ENCODE measurements at places on chromosomes 1 and 21.

- no peak for DNase-seq
Measured at GRCh38 chr1:66401244-66401643, 132.7 kb upstream of the SGIP1 start.

DNA sequence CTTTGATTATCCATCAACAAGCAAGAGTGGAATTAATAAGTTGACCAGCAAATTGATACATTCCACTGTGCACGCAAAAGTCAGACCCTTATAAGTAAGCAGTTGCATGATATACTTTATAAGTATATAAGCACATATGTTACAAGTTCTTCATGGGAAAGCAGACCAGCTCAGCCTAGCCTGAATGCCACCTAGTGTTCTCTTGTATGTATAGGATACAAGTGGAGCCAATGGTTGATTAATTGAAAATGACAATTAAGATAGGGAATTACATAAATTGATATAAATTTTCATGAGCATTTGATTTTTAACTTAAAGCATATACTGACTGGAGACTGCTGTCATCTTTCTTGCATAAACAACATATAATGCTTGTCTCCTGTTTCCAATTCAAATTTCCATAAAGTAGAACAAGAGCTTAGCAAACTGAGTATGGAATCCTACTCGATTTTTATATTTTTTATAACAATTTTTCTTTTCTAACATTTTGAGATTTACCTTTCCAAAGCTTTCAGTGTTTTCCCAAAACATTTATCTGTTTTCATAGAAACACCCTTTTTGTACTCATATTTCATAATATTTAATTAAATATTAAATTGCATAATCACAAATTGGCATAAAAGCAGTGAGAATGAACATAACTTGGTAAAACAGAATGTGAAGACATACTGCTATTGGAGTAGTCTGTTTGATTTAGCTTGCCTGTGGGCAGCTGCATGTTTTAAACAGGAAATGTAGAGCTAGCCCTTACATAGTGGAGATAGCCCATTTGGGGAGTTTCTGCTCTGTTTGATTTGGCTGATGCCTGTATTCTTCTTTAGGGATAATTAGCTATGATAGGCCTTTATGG lies 62.8 kb downstream of the MAGI3 start:
- peak; percentile 10 for DNase-seq

GRCh38 chr1:160550572-160551034 lies 27.5 kb upstream of the SLAMF6 start:
- peak; percentile 7 for DNase-seq

GRCh38 chr1:83834621-83835264 lies 164.2 kb downstream of the TTLL7 start:
- no peak for DNase-seq

GRCh38 chr1:170326186-170326585 lies 180.4 kb downstream of the NTMT2 start:
- DNase-seq, result no peak

- peak; percentile 65 for DNase-seq
Measured at GRCh38 chr1:215568299-215568692, 1.2 kb downstream of the KCTD3 start.

GRCh38 chr1:9375912-9376311 lies 83.2 kb downstream of the SPSB1 start:
- no peak for DNase-seq

DNA sequence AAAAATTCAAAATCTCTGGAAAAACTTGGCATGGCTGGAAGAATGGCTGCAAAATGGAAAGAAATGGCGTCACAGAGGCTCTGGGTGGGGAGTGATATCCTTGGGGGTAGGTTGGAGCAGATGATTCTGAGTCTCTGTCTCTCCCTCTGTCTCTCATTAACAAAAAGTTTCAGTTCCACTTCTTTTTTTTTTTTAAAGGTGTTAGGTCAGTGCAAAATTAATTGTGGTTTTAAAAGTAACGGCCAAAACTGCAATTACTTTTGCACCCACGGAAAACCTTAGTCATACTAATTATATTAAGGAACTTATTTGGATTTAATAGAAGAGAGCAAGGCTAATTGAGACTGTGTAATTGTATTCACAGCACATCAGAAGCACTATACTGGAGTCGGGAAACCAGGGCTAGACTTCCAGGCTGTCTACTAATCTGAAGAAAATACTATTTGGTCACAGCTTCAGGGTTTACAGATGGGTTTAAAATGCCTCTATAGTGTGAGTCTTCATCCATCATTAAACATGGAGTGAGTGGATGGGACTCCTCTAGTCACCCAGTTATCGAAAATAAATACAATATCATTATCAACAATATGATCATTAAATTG lies 289.1 kb upstream of the PLD5 start:
- DNase-seq, result no peak

- DNase-seq, result no peak
Measured at GRCh38 chr1:227949341-227949921, 1.7 kb upstream of the WNT9A start.

Data from SJCRH30 (cell line).